Aorta (tissue), 5 donors: ENCODE measurements at places on chromosomes 1 and 21. TPM values are rescaled to one million over a fixed set of nuclear protein-coding genes. Genes with fewer than 3 reads are reported as not detected.
A peak's percentile ranks its signal among the peaks of the same experiment; 100 is the strongest.

DNA sequence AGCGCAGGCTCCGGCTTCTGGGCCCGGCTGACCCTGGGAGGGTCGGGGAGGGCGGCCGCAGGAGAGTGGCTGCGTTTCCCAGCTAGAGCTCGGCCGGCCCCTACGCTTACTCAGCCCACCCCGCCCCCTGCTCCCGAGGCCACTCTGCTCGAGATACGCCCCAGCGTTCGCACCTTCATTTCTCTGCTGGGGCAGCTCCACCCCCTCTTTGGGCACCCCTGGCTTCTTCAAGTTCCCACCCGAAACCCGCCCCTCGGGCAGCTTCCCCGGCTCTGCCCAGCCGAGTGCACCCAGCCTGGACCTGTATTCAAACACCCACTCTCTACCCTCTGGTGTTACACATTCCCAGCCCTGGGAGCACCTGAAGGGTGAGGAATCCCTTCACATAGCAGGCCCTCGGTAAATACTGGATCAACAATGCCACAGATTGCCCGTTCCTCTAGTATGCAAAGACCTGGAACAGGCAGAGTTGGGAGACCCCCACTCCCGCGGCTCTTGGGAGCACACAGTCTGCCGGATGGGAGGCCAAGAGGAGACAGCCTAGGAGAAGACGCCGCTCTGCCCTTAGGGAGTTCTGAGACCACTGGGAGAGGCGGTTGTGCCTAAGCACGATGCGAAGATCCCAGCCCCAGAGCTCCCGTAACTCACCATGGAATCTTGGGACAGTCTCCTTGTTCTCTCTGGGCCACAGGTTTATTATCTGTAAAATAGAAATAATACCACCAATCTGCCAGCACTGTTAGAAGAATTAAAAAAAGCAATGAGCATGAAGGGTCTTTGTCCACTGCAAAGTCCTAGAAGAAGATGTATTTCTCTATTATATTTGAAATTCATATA, 566 bp upstream of the PAQR7 start:
- H3K27ac ChIP-seq = peak overlapping the region; percentile 13
- H3K4me1 ChIP-seq = no peaks in the 10 kb centered on the region
- DNase-seq = no peak
- H3K27me3 ChIP-seq = no peaks in the 10 kb centered on the region
- no peaks in the 10 kb centered on the region for H3K36me3 ChIP-seq
- H3K4me3 ChIP-seq = peak overlapping the region; percentile 73

DNA sequence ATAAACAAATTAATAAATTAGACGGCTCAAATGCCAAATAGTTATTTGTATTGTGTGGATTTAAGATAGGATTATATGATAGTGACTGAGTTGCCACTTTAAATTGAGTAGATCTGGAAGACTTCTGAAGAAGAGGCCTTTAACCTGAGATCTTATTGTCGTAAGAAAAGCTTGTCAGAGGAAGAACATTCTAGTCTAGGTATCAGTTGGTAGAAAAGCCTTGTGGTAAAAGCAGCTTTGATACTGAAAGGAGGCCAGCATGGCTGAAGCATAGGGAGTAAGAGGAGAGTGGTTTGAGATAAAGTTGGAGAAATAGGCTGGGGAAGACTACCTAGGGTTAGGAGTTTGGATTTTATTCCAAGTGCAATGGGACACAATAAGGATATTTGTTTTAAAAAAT, 29.1 kb downstream of the SLC30A7 start:
- no peaks in the 10 kb centered on the region for H3K36me3 ChIP-seq
- no peak overlapping the region for H3K27ac ChIP-seq
- no peaks in the 10 kb centered on the region for H3K27me3 ChIP-seq
- H3K4me1 ChIP-seq = no peaks in the 10 kb centered on the region

GRCh38 chr1:191912517-191912916, 245.7 kb upstream of the RGS18 start:
- no peaks in the 10 kb centered on the region for H3K4me1 ChIP-seq
- DNase-seq = no peak
- no peak overlapping the region for H3K4me3 ChIP-seq
- H3K27me3 ChIP-seq = no peaks in the 10 kb centered on the region
- H3K36me3 ChIP-seq = no peaks in the 10 kb centered on the region

DNA sequence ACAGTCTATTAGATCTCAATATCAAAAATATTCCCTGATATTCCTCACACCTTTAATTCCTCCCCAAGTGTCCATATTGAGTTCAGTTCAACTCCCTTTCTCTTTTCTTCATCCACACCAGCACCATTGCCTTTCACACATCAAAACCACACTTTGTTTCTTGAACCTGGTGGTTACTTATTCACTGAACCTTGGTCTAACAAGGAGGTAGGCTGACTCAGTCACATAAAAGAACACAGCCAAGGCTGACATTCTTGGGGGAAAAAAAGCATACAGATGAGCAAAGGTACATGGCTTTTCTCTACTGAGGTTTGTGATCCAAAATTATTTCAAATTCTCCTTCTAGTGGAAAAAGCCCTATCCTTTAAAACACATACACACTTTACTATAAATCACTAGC, 131.7 kb upstream of the USH2A start:
- H3K27me3 ChIP-seq = no peaks in the 10 kb centered on the region
- no peak overlapping the region for H3K27ac ChIP-seq
- no peak overlapping the region for H3K4me3 ChIP-seq
- DNase-seq = no peak
- H3K4me1 ChIP-seq = no peaks in the 10 kb centered on the region
- H3K36me3 ChIP-seq = no peaks in the 10 kb centered on the region

DNA sequence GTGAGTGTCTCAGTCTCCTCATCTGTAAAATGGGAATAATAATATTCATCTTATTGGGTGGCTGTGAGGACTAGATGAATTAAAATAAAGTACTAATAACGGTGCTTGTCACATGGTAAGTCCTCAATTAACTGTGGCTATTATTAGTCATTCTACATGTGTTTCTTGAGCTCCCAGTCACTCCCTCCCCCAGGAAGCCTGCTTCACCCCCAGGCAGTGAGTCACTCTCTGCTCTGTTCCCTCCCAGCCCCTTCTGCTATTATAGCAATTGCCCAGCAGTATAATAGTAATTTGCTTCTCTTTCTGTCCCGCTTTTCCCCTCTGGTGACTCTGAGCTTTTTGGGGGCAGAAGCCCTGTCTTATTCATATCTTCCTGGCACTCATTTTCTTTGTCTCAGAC, 102.0 kb downstream of the BEND5 start:
- no peaks in the 10 kb centered on the region for H3K27me3 ChIP-seq
- H3K36me3 ChIP-seq = no peaks in the 10 kb centered on the region
- no peak overlapping the region for H3K4me3 ChIP-seq
- DNase-seq = no peak
- no peaks in the 10 kb centered on the region for H3K4me1 ChIP-seq

DNA sequence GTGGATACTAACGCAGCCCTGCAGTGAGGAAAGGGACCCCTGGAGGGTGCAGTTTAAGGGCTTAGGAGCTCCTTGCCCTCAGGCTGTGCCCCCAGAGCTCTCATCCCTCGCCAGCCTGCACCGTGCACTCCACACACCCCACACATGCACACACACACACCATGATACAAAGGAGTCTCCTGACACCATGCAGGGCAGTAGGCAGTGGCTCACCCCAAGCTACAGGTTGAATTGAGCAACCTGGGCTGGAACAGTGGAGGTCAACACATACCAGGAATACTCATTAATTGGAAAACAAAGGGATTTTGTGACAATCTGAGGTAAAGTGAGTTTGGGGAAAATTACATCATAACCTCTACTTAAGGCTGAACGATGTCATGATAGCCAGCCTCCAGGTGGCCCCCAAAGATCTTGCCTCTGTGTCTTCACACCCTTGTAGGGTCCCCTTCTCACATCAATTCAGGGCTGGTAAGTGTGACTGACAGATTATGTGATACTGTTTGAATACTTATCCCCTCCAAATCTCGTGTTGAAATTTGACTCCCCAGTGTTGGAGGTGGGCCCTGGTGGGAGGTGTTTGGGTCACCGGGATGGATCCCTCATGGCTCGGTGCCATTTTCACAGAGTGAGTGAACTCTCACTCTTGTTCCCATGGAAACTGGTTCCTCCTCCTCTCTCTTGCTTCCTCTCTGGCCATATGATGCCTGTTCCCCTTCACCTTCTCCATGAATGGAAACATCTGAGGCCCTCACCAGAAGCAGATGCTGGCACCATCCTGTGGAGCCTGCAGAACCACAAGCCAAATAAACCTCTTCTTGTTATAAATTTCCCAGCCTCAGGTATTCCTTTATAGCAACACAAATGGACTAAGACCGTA, 111.0 kb upstream of the RAB4A start:
- H3K4me1 ChIP-seq = peaks cover under 1% of the 10 kb centered on the region
- H3K27me3 ChIP-seq = no peaks in the 10 kb centered on the region
- no peak overlapping the region for H3K4me3 ChIP-seq
- H3K36me3 ChIP-seq = no peaks in the 10 kb centered on the region
- no peak overlapping the region for H3K27ac ChIP-seq
- DNase-seq = no peak

DNA sequence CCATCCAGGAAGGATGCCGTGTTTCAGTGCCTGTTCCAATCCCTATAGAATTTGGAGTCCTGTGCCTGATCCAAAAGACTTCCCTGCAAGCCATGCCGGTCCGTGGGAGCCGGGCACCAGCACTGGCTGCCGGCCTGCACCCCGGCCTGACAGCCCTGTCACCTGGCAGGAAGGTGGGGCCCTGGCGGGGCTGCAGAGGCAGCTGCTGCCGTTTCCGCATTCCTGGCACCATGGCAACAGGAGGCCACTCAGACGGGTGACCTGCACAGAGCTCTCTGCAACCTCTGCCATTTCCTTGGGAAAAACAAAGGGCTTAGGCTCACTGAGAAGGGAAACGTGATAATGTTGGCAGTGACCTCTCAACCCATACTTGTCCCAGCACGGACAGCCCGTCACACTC, 63.2 kb upstream of the TMEM51 start:
- H3K27me3 ChIP-seq = no peaks in the 10 kb centered on the region
- H3K4me1 ChIP-seq = no peaks in the 10 kb centered on the region
- no peaks in the 10 kb centered on the region for H3K36me3 ChIP-seq
- H3K4me3 ChIP-seq = no peak overlapping the region
- no peak overlapping the region for H3K27ac ChIP-seq

GRCh38 chr1:151547119-151547899, 7.2 kb downstream of the TUFT1 start:
- H3K4me1 ChIP-seq = peaks cover 2% of the 10 kb centered on the region
- H3K4me3 ChIP-seq = no peak overlapping the region
- H3K27ac ChIP-seq = no peak overlapping the region
- peak; percentile 70 for DNase-seq
- H3K36me3 ChIP-seq = no peaks in the 10 kb centered on the region

DNA sequence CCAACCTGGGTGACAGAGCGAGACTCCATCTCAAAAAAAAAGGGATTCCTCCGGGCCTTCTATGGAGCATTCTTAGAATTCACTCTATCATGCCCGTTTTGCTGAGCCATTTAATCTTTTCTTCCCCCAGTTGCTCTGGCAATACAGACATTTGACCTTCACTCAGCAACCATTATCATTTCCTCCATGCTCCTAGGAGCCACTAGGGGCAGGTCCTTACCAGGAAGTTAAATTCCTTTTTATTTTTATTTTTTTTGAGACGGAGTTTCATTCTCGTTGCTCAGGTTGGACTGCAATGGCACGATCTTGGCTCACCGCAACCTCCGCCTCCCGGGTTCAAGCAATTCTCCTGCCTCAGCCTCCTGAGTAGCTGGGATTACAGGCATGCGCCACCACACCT, 9.7 kb upstream of the CGN start:
- DNase-seq = no peak
- no peaks in the 10 kb centered on the region for H3K27me3 ChIP-seq
- no peaks in the 10 kb centered on the region for H3K36me3 ChIP-seq
- H3K4me1 ChIP-seq = no peaks in the 10 kb centered on the region

DNA sequence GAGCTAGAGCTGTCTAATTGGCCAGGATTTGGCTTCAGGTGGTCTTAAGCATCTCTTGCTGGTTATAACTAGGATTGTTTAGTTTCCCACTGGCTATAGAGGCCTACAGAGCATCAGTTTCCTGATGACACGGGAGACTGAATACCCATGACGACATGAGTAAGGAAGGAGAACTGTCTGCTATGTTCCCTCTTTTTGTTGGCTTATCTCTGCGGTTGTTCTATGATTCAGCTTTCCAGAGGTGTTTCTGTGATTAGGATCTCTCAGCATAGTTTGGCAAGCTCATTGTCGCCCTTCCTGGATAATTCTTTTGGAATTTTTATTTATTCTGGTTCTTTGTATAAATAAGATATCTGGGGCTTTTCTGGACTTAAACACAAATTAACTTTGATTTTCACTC, 163.4 kb downstream of the OLFM3 start:
- no peak for DNase-seq
- H3K27ac ChIP-seq = no peak overlapping the region
- H3K36me3 ChIP-seq = no peaks in the 10 kb centered on the region
- no peak overlapping the region for H3K4me3 ChIP-seq

- no peaks in the 10 kb centered on the region for H3K36me3 ChIP-seq
- no peaks in the 10 kb centered on the region for H3K27me3 ChIP-seq
- no peak overlapping the region for H3K27ac ChIP-seq
These were observed 49.9 kb upstream of the TNFSF18 start for GRCh38 chr1:173100476-173101107.

- H3K4me3 ChIP-seq = no peak overlapping the region
- no peak overlapping the region for H3K27ac ChIP-seq
- H3K27me3 ChIP-seq = no peaks in the 10 kb centered on the region
- no peaks in the 10 kb centered on the region for H3K4me1 ChIP-seq
These were observed 4.3 kb upstream of the BCL2L15 start for GRCh38 chr1:113891631-113892220.

DNA sequence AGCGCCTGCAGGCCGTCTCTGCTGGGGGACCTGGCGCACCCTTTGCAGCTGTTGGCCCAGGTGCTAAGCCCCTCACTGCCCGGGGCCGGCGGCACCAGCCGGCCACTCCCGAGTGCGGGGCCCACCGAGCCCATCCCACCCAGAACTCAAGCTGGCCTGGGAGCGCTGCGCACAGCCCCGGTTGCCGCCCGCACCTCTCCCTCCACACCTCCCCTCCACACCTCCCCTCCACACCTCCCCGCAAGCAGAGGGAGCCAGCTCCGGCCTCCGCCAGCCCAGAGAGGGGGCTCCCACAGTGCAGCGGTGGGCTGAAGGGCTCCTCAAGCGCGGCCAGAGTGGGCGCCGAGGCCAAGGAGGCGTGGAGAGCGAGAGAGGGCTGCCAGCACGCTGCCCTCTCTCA, 177.8 kb upstream of the KAZN start:
- H3K27ac ChIP-seq = no peak overlapping the region
- H3K36me3 ChIP-seq = no peaks in the 10 kb centered on the region
- no peaks in the 10 kb centered on the region for H3K4me1 ChIP-seq
- DNase-seq = no peak

GRCh38 chr1:146036965-146037646, 15.6 kb upstream of the HJV start:
- H3K4me1 ChIP-seq = no peaks in the 10 kb centered on the region
- H3K27ac ChIP-seq = peak overlapping the region; percentile 23

DNA sequence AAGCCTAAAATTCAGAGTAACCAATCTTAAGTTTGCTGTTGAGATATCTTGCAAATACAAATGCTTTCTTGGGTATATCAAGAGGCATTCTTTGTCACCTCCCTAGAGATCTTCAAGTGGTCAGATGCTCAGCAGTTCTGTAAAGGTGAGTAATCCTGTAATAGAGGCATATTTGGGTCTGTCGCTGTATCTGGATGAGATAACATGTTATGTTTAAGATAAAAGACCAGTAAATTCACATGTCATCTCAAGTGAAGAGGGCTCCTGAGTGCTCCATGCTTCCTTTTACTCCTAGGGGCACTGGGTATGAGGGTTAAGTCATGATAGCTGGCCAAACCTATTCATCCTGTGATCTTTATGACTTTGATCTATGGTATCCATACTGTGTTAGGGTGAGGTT, 7.5 kb downstream of the CR2 start:
- no peaks in the 10 kb centered on the region for H3K4me1 ChIP-seq
- DNase-seq = no peak
- no peak overlapping the region for H3K4me3 ChIP-seq
- H3K27ac ChIP-seq = no peak overlapping the region
- H3K27me3 ChIP-seq = no peaks in the 10 kb centered on the region
- H3K36me3 ChIP-seq = no peaks in the 10 kb centered on the region

The TSPEAR gene
- not detected for polyA plus RNA-seq

The PTPN7 gene
- polyA plus RNA-seq = 3.4 TPM

The HS2ST1 gene
- polyA plus RNA-seq = 6.3 TPM

The HFM1 gene
- not detected for polyA plus RNA-seq

The VHLL gene
- not detected for polyA plus RNA-seq
